Stimulated activated CD4-positive, alpha-beta T cell treated with anti-CD3 and anti-CD28 coated beads, TNF-alpha, amount 100 ng/mL, for 24 hours (primary cell): ENCODE measurements at places on chromosomes 12 and 14.

- no peak for DNase-seq
Measured at GRCh38 chr12:113104953-113105510, 30.5 kb downstream of the RASAL1 start.

- no peak for DNase-seq
Measured at GRCh38 chr12:618605-619004, 44.6 kb downstream of the NINJ2 start.

- DNase-seq, result no peak
Measured at GRCh38 chr12:23555825-23556207, 393.7 kb downstream of the SOX5 start.

- no peak for DNase-seq
Measured at GRCh38 chr12:102961466-102961855, 4.0 kb downstream of the ASCL1 start.

GRCh38 chr12:42097971-42098370 lies 46.7 kb downstream of the GXYLT1 start:
- no peak for DNase-seq
